ENCODE measurements at places on chromosomes 2 and 18.

DNA sequence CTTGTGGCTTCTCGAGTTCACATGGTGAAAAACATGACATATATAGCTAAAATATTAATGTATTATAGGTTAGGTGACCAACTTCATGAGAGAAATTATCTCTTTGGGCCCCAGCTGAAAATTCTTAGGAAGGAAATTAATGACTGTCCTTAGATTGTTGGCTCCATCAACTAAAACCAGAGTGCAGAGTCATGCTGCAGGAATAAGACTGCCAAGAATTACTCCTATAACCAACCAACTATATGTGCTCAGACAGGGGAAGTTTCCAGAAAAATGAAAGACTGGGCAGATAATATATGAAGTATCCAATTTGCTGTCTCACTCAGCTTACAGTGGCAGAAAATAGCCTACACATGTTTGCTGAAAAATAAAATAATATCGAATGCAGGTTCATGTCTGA is 71.0 kb upstream of the TMEFF2 start:
- DNase-seq, result no peak

GRCh38 chr18:5052491-5052890 is 144.6 kb downstream of the AKAIN1 start:
- no peak for DNase-seq

DNA sequence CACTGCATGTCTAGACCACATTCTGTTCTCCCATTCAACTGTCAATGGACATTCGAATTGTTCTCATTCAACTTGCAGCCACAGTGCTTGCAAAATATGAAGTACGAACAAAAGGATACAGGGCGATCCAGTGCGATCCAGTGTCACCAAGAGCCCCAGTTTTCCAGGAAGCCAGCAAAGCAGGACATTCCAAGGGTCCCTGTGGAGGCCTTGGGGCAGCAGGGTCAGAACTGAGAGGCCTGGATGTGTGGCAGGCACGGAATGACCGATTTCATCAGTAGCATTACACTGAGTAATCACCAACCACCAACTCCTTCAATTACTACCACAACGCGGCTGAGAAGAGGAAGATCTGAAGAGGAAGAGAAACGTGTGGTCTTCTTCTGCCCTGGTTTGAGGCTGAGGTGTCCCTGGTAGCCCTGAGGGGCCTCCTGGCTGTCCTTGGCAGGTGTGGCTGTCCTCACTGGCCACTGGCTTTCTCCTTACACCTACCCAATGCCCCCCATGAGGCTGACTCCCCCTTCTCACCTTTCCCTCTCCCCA is 172.7 kb upstream of the FHL2 start:
- no peak for DNase-seq

GRCh38 chr2:128269063-128269989 is 49.3 kb downstream of the HS6ST1 start:
- DNase-seq, result no peak

- DNase-seq, result no peak
Measured at GRCh38 chr18:62996566-62996965, 281.2 kb downstream of the PHLPP1 start.

GRCh38 chr2:163774862-163775261 is 39.1 kb upstream of the FIGN start:
- no peak for DNase-seq

- no peak for DNase-seq
Measured at GRCh38 chr18:42549596-42549995, 565.9 kb downstream of the RIT2 start.

DNA sequence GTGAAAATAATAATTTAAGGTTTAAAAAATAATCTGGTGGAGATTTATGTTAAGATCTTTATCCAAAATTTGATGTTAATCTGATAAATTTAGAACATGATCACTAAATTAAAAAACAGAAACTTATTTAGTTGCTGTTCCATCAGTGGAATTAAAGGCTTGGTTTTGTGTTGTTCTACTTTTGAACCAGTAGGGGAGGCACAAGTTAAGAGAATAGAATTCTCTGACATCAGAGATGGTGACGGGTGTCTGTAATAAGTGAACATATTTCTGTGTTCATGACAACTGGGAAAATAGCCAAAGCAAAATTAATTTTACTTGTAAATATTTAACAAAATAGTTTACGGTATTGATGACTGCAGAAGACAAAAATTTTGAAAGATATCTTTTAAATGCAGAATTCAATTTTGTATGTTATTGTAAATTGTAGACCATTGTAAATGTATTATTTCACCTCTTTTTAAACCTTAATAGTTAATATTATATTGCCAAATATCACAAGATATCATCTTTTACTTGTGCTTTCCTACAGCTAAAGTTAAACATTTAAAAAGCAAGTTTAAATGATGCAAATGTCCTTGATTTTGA is 106.0 kb downstream of the UBR3 start:
- no peak for DNase-seq

DNA sequence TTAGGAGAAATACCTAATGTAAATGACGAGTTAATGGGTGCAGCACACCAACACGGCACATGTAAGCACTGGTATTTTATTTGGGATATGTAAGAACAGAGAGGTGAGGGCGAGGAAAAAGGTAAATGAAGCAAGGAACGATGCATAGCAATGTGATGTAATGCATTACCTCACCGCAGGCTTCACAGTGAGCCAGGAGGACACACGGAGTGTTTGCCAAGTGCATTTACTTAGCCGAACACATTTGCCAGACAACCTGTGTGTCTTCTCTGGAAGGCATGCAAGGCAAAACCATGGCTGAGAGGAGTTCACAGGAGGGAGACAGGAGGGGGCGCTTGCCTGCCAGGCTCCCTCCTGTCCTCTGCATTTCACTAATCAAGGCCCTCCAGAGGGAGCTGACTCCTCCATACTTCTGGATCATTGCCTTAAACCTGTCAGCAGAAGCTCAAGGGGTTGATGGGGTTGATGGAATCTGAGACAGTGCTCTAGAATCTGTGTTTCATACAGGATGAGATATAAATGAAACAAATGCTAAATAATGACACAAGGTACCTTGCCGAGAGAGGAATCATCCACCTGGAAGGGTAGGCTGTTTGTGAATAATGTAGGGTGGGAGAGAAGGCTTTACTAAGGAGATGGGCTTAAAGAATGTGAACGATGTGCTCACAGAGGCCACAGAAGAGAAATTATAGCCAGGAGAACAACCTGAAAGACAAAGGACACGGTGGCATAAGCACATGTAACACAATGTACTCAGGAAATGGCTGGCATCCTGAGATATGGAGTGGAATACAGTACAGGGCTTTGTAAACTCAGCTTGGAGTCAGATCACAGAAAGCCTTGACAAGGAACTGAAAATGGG is 9.1 kb upstream of the TPRKB start:
- DNase-seq, result no peak

DNA sequence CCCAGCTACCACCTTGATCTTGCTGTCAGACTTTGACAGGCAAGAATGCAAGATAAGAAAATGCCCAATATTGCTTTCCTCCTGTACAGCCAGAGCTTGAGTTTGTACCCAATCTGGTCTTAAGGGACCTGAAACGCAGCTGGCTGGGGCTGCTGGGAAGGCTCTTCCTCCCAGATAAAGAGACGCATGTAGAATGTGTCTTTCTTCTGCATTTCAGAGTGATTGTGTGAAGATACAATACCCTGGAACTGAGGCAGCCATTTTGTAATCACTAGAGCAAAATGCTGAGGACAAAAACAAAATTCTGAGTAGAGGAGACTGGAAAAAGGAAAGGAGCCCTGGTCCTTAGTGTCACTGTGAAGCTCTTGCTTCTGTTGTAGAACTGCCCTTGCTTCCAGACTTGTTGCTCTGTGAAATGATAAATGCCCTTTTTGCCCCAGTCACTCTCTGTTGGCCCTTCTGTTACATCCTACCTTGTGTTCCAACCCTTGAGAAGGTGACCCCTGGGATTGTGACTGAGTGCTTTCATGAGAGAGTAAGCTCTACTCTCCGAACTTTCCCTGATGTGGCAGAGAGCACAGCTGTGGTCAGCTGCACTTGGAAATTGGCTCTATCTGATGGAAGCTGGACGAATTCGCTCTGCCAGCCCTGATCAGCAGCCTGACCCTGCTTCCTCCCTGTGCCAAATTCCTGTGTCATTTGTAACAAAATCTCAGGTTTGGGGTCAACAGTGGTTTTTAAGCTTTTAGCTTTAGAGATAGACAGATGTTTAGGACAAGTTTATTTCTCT is 137.4 kb upstream of the RBMS1 start:
- no peak for DNase-seq

DNA sequence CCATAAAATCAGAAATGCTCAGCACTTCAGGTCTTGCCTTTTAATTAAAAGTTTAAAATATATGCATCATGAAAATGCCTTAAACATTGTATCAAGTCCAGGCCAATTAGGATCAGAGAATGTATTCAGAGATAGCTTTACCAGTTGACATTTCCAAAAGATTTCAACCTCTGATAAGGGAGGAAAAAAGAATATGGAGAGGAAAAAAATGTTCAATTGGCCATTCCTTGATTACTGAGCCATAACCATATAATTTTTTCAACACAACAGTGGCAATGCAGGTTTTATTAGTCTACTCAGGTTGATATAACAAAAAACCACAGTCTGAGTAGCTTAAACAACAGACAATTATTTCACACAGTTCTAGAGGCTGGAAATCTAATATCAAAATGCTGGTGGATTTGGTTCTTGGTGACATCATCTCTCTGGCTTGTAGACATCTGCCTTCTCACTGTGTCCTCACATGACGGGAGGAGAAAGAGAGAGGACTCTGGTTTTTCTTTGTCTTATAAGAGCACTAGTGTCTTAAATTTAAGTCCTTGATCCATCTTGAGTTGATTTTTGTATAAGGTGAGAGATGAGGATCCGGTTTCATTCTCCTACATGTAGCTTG is 111.9 kb downstream of the IRS1 start:
- no peak for DNase-seq

DNA sequence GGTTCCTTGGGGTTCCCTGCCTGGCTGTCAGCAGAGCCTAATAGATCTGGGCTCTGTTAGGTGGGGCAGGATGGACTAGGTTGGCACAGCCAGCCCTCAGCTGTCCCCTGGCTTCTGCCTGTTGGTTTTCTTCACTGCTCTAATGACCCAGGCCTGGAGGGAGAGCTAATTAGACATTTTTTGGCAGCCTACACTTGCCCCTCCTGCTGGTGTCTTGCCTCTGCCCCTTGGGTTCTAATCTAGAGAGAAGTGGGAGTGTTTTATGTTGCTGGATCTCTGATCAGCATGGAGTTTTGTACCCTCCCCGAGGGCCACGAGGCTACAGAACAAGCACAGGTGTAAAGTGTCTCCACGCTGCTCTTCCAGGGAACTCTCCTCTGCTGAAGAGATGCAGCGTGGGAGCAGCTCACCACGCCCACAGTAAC is 199.4 kb upstream of the RASGRP3 start:
- no peak for DNase-seq

GRCh38 chr2:183868707-183869106 is 729.6 kb upstream of the ZNF804A start:
- no peak for DNase-seq

GRCh38 chr2:193810533-193810932 is 1615.8 kb upstream of the TMEFF2 start:
- no peak for DNase-seq

DNA sequence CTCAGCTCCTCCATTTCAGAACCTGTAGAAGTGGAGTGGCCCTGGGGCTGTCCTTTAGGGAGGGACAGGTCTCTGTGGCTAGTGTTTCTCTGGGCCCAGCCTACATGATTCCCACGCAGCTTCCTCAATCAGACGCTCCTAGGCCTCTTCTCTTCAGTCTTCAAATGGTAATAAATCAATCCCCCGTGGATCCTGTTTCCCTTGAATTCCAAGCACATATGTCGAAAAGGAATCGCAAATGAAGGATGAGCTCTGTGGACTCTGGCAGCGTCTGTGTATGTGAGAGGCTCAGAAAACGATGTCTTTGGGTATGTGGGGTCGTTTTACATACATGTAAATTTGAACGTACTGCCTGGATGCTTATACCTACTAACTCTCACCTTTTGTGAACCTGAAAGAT is 98.5 kb upstream of the ST8SIA3 start:
- DNase-seq, result no peak

GRCh38 chr2:85523903-85524335 is 15.0 kb upstream of the MAT2A start:
- DNase-seq, result no peak

GRCh38 chr2:207813942-207814341 is 44.2 kb upstream of the FZD5 start:
- DNase-seq, result no peak

GRCh38 chr2:142536966-142537365 is 340.5 kb upstream of the KYNU start:
- DNase-seq, result no peak

- DNase-seq, result no peak
Measured at GRCh38 chr2:240369801-240370585, 65.5 kb upstream of the GPC1 start.

GRCh38 chr18:43744960-43745745 is 467.9 kb upstream of the SYT4 start:
- no peak for DNase-seq

DNA sequence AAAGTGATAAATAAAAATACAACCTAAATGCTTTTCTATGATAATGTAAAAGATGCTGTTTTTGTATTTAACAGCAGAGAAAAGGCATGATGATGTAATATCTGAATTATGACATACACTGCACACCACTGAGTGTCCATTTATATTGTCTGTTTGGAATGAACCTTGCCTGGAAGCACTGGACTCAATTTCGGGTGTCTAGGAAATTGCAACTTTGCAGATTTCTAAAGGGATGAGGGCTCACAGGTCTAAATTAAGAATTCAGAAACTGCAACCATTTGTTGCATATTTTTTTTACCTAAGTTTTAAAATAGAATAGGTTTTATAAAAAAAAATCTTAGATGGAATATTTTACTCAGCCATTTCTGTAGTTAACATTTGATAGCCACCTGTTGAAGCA is 131.1 kb upstream of the EPC2 start:
- no peak for DNase-seq

GRCh38 chr2:162333968-162334367 is 10.0 kb upstream of the GCA start:
- DNase-seq, result peak; percentile 26

DNA sequence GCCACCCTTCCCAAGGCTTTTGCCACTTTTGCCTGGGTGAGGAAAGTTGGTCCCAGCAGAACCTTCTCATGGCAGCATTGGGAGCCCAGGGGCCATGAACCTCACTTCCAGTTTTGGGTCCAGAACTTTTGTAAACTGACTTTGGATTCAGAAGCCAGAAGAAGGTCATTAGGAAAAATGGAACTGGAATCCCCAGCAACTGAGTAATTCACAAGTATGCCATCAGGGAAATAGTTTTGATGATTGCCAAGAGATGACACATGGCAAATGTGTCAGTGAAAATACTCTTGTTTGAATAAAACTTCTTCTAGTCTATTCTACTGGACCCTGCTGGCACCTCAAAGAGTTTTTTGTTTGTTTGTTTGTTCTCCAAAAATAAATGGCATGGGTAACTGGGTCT is 203.7 kb downstream of the SETBP1 start:
- DNase-seq, result no peak

- DNase-seq, result no peak
Measured at GRCh38 chr2:72991980-72992733, 74.8 kb downstream of the EMX1 start.

DNA sequence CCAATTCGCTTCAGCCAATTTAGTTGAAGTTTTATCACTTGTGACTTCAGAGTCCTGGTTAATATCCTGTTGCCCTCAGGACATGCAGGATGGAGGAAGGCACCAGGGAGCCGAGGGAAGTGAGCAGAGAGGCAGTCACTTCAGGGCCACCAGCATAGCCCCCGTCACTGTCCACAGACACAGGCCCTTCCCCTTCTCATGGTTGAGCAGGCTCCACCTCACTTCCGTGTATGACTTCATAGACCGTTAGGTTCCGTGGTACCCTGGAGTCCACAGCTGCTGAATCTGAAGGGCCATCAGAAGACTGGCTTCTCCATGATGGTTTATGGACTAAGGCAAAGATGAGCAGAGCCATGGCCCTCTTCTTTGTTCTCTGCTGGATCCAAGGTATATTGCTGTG is at the start of gene C2orf92:
Gene C2orf92, plus strand, starts transcription at position 266 of the 400 bp plus-strand sequence. Its CDS starts 76 bp downstream, at position 342.
- no peak for DNase-seq
